PC-9 (cell line): ENCODE measurements at places on chromosomes 7 and 10. TPM values are rescaled to one million over a fixed set of nuclear protein-coding genes. Genes with fewer than 3 reads are reported as not detected.
A peak's percentile ranks its signal among the peaks of the same experiment; 100 is the strongest.

DNA sequence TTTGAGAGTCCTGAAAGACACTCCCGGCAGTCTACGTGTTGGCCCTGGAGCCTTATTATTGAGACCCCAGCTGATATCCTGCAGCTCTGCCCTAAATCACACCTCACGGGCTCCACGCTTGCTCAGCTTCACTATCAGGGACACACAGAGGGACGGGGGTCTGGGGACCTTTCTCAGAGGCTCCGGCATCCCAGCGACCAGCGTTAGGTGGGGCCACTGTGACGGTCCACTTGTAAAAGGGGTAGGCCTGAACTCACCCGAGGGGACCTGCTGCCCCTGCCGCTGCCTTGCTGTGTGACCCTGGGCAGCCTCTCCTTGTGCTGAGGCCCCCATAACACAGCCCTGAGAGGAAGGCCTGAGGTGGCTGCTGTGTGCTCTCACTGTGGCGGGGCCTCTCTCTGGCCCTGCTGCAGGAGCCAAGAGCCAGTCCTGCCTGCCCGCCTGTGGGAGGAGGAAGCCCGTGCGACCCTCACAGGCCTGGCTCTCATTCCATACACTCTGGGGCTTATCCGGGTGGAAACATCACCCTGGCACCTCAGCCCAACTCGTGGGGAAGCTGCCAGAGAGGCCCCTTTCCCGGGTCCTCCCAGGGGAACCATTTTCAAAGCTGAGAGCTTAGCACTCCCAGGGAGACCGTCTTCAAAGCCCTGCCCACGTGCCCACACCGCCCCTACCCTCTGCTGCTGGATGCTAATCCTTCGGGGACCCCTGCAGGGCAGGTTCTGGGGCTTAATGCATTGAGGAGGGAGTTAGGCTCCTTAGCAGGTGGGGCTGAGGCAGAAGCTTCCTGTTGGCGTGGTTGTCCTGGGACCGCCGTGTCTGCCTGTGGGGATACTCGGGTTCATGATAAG, 21.7 kb downstream of the AQP1 start:
- H3K4me1 ChIP-seq, result peaks cover 17% of the 10 kb centered on the region
- no peaks in the 10 kb centered on the region for H3K36me3 ChIP-seq
- no peak for DNase-seq
- H3K4me3 ChIP-seq, result no peak overlapping the region
- H3K27ac ChIP-seq, result no peak overlapping the region

- no peak overlapping the region for H3K4me3 ChIP-seq
- no peaks in the 10 kb centered on the region for H3K27me3 ChIP-seq
- peaks cover 8% of the 10 kb centered on the region; the same call in 1 of the 2 replicates for H3K4me1 ChIP-seq
- peak; percentile 32 for DNase-seq
- no peaks in the 10 kb centered on the region for H3K36me3 ChIP-seq
- no peak overlapping the region for H3K27ac ChIP-seq
These were observed 43.2 kb downstream of the AKR1B1 start for GRCh38 chr7:134415700-134416099.

DNA sequence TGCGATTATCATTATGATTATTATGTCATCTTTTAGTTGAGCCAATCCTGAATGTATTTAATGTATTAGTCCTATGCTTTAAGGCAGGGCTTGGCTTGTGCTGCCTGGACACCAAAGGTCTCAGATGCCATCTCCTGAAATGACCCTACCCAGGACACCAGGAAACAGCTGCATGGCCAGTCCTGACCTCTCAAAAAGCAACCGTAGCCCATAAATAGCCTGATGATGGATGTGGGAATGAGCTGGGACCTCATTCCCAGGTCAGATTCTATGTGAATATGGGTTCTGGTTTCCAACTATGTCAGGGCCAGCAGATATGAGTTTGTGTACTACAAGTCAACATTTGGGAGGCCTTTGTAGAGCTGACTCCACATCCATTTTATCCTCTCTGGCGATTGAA, 438.4 kb downstream of the NRG3 start:
- H3K4me3 ChIP-seq, result no peak overlapping the region
- no peaks in the 10 kb centered on the region for H3K4me1 ChIP-seq
- peaks cover 4% of the 10 kb centered on the region; the same call in 1 of the 2 replicates for H3K27me3 ChIP-seq
- H3K27ac ChIP-seq, result no peak overlapping the region

- no peaks in the 10 kb centered on the region for H3K27me3 ChIP-seq
- no peaks in the 10 kb centered on the region for H3K36me3 ChIP-seq
- H3K4me3 ChIP-seq, result no peak overlapping the region
- no peaks in the 10 kb centered on the region for H3K4me1 ChIP-seq
These were observed 564.1 kb upstream of the KCND2 start for GRCh38 chr7:119708891-119709290.

GRCh38 chr7:1707756-1708595, 37.9 kb downstream of the ELFN1 start:
- no peaks in the 10 kb centered on the region for H3K4me1 ChIP-seq
- DNase-seq, result no peak
- peaks cover 84% of the 10 kb centered on the region for H3K27me3 ChIP-seq
- no peak overlapping the region for H3K27ac ChIP-seq

- H3K4me3 ChIP-seq, result no peak overlapping the region
- DNase-seq, result no peak
- H3K36me3 ChIP-seq, result no peaks in the 10 kb centered on the region
- no peaks in the 10 kb centered on the region for H3K27me3 ChIP-seq
- no peak overlapping the region for H3K27ac ChIP-seq
- no peaks in the 10 kb centered on the region for H3K4me1 ChIP-seq
These were observed 1100.7 kb upstream of the GHITM start for GRCh38 chr10:83038631-83039030.

DNA sequence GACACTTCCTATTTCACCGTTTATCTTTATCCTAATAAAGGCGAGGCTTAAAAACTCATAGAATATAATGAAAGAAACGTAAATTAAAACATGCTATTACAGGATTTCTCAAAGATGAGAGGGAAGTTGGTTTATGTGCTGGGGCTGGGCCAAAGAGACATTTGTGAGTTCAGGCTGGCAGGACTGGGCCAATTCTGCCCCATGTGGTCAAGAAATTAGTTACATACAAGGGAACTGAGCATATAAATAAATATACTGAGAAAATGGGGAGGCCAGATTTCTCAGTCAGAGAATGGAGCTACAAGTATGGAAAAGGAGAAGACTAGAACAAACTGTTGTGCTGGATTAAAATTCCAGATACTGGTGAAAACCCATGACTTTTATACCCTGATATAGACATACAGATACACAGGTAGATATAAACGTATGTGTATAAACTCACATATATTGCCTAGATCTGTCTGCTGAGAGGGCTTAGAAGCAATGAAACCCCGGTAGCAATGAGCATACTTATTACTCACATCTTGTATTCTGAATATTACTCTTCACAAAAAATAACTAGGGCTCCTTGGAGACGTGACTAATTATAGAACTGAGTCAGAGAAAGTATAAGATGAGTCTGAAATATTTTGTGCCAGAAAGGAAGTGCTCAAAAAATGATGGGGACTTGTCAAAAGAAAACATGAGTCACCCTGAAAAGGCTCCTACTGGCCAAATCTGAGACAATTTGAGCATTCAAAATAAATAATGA, 155.7 kb upstream of the FGFR2 start:
- DNase-seq, result peak; percentile 37
- H3K4me1 ChIP-seq, result no peaks in the 10 kb centered on the region
- H3K4me3 ChIP-seq, result no peak overlapping the region
- H3K27ac ChIP-seq, result 0 out of 2 replicates have a peak overlapping the region, but pooled peaks have one; percentile 9
- no peaks in the 10 kb centered on the region for H3K27me3 ChIP-seq

- H3K4me1 ChIP-seq, result no peaks in the 10 kb centered on the region
- no peaks in the 10 kb centered on the region for H3K27me3 ChIP-seq
- H3K36me3 ChIP-seq, result no peaks in the 10 kb centered on the region
- DNase-seq, result no peak
- H3K27ac ChIP-seq, result no peak overlapping the region
These were observed 31.2 kb downstream of the PALD1 start for GRCh38 chr10:70509757-70510147.

DNA sequence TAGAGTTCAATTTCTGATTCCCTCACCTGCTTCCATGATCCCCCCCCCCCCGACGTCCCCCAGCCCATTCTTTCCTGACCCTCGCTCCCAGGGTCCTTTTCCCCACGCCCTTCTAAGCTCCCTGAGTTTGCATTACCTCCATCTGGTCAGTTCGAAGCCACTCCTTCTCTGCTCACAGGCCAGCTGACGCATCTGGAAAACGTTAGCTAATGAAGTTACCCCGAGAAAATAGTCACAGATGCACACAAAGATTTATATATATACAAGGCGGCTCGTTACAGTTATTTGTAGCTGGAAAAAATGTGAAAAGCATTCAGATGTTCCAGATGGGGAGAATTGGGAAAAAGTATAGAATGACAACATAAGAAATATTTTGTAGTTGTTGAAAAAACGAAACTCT, 630.0 kb upstream of the FOXK1 start:
- H3K27ac ChIP-seq, result no peak overlapping the region
- H3K27me3 ChIP-seq, result peaks cover 59% of the 10 kb centered on the region
- no peak overlapping the region for H3K4me3 ChIP-seq
- no peaks in the 10 kb centered on the region for H3K4me1 ChIP-seq
- no peak for DNase-seq

Gene VAX1
- not detected in 2 replicates for total RNA-seq

Gene HABP2
- not detected in 2 replicates for total RNA-seq
